ENCODE measurements at places on chromosomes 12 and 14.
A peak's percentile ranks its signal among the peaks of the same experiment; 100 is the strongest.

GRCh38 chr12:110093631-110094311 is 30.4 kb upstream of the IFT81 start:
- no peak for DNase-seq

GRCh38 chr12:96658075-96658474 is 168.7 kb downstream of the CFAP54 start:
- DNase-seq, result no peak

DNA sequence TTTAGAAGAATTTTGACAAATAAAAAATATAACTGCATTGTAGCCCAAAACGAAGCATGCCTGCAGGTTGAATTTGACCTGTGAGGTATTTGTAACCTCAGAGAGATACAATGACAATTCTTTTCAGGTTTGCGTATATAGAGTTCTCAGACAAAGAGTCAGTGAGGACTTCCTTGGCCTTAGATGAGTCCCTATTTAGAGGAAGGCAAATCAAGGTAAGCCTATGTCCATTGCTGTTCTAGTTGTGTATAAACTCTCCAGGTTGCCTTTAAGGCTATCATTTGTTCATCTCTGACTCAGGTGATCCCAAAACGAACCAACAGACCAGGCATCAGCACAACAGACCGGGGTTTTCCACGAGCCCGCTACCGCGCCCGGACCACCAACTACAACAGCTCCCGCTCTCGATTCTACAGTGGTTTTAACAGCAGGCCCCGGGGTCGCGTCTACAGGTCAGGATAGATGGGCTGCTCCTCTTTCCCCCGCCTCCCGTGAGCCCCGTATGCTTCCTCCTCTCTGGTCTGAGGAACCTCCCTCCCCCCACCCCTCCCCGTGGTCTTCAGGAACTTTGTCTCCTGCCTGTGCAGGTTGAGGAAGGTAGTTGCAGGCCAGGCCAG is 2.7 kb downstream of the PABPN1 start:
- DNase-seq, result no peak

DNA sequence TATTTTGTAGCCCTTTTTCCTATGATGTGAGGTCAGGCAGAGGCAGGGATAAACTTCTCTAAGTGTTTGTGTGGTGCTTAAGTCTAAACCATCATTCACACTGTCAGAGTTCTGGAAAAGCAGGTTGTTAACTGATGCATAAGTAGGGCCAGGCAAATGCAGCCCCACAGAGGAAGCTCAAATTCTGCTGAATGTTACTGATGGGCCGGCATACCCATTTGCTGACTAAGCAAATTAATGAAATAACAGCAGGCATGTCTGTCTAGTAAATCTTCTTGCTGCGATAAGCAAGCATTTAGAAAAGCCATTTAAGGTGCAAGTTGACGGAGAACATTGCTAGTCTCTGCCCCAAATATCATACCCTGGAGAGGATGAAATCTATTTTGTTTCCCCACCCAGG is 523.2 kb upstream of the CCDC196 start:
- no peak for DNase-seq

DNA sequence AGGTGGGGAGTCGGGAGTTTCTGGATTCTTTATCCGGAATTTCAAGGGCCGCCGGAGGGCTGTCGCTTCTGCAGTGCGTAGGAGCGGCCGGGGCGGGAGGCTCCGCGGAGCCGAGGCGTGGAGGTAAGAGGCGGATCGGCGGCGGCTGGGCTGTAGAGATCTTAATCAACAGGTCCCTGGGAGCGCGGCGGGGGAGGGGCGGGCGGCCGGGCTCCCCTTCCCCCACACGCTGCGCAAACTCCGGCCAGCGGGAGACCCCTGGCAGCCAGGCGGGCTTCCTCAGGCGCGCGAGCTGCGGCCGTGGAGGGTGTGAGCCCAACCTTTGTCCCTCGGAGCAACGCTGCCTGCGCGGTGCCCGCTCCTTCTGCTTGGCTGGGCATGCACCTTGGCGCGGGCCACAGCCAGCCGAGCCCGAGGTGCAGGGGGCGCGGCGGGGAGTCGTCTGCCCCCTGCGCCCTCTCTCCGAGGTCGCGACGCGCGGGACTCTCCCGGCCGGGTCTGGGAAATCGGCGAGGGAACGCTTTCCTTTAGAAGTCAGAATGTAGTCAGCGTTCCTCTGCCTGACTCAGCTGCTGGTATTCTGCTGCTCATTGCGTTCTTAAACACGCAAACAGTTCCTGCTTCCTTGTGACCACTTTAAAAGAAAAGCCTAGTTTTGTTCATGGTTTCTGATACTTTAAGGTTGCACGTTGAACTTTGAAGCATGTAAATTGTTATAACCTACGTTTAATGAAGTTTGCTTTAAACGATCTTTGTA is at the start of gene PALS1:
Gene PALS1 (plus strand): TSS at position 25 of the 757 bp plus-strand sequence. CDS start 37,736 bp downstream, outside the sequence.
- DNase-seq, result peak; percentile 77

DNA sequence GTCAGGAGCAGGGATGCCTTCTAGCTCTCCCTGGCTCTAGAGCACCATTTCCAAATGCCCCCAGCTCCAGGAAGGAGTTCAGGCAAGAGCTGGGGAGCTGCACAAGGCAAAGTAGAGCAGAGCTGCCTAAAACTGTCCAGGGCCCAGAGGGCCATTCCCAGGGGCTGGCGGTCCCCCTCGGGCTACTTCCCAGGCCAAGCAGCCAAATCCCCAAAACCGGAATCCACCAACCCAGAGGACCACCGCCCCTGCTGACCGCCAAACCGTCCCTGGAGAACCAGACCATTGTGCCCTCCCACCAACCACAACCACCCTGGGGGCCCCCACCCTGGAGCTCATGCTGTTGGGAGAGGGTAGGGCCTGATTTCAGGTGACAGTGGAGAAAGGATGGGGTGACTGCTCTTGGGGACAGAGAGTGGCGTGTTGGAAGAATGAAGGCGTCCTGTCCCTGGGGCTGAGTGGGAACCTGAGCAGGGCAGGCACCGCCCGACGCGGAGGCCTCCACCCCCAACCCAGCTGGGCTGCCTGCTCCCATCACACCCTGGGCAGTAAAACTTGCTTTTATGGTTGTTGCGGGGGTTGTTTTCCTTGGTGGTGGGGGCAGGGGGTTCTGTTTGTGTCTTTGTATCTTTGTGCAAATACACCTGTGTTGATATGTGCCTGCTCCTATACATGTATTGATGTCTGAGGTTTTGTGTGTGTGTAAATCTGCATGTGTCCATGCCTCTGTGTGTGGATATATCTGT is 24.0 kb upstream of the KRT78 start:
- no peak for DNase-seq

- DNase-seq, result no peak
Observed at GRCh38 chr12:93868771-93869170, 191.6 kb downstream of the CRADD start.

GRCh38 chr12:13452955-13453570 is 256.5 kb downstream of the EMP1 start:
- no peak for DNase-seq

DNA sequence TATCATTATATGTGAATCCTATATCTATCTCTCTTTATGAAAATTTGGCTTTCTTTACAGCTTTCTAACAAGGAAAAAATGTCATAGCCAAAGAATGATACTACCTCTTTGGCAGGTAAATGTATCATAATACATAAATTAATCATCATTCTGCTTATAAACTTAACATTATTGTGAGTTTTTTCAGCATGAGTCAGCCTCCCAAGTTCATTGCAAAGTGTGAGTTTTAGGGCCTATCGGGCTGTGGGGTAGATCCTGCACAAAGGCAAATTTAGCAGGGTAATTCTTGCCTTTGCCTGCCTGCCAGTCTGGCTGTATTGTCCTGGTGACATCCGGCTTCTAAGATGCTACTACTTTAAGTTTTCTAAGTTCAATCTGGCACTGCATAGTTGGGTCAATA is 412.6 kb downstream of the MDGA2 start:
- no peak for DNase-seq
